ENCODE measurements at places on chromosomes 12 and 14. TPM values are rescaled to one million over a fixed set of nuclear protein-coding genes. Genes with fewer than 3 reads are reported as not detected.

Gene HNF1A
- not detected for polyA plus RNA-seq

Gene OR4K13
- not detected for polyA plus RNA-seq

Gene ZNF10
- 1.7 TPM for polyA plus RNA-seq

Gene NELL2
- 1.0 TPM for polyA plus RNA-seq

Gene C1R
- 0.56 TPM for polyA plus RNA-seq

Gene HCFC2
- 13.1 TPM for polyA plus RNA-seq

Gene CMA1
- polyA plus RNA-seq = not detected

Gene RERG
- not detected for polyA plus RNA-seq

Gene SERPINA9
- not detected for polyA plus RNA-seq

Gene RD3L
- not detected for polyA plus RNA-seq

Gene GOLGA5
- polyA plus RNA-seq = 25.8 TPM

Gene CCDC88C
- polyA plus RNA-seq = 33.4 TPM

Gene KRT85
- polyA plus RNA-seq = not detected

Gene KRT79
- polyA plus RNA-seq = not detected

Gene CEBPE
- polyA plus RNA-seq = not detected

Gene OVCH1
- not detected for polyA plus RNA-seq

Gene MAGOHB
- polyA plus RNA-seq = 208 TPM

Gene EEF1AKMT3
- polyA plus RNA-seq = 3.8 TPM

Gene WDHD1
- 46.3 TPM for polyA plus RNA-seq

Gene TMEM132D
- polyA plus RNA-seq = not detected

Gene OLR1
- polyA plus RNA-seq = not detected

Gene NKX2-1
- not detected for polyA plus RNA-seq

Gene EGLN3
- polyA plus RNA-seq = 0.84 TPM

Gene PLEKHG7
- 0.06 TPM for polyA plus RNA-seq

Gene ITGB7
- 274 TPM for polyA plus RNA-seq

Gene ACOT6
- not detected for polyA plus RNA-seq

Gene SERPINA4
- not detected for polyA plus RNA-seq

Gene PMEL
- 1.5 TPM for polyA plus RNA-seq

Gene CHFR
- polyA plus RNA-seq = 21.1 TPM

Gene KRT77
- polyA plus RNA-seq = not detected

Gene SELPLG
- 23.6 TPM for polyA plus RNA-seq

Gene ALX1
- not detected for polyA plus RNA-seq

Gene WNT5B
- polyA plus RNA-seq = 1.5 TPM

Gene KRT2
- not detected for polyA plus RNA-seq

Gene SERPINA1
- polyA plus RNA-seq = 0.17 TPM

Gene EIF2B2
- polyA plus RNA-seq = 94.4 TPM

Gene CLEC2D
- 27.7 TPM for polyA plus RNA-seq

All from GM12878 (cell line).